Neuronal stem cell (in vitro differentiated cells): ENCODE measurements at places on chromosomes 13 and 19.

GRCh38 chr13:50026788-50027473, 11.7 kb downstream of the KCNRG start:
- DNase-seq = no peak
- H3K27me3 ChIP-seq = no peaks in the 10 kb centered on the region
- no peaks in the 10 kb centered on the region for H3K4me1 ChIP-seq
- peaks cover 56% of the 10 kb centered on the region for H3K36me3 ChIP-seq
- no peak overlapping the region for H3K4me3 ChIP-seq

- H3K27me3 ChIP-seq = no peaks in the 10 kb centered on the region
- H3K4me3 ChIP-seq = no peak overlapping the region
- no peaks in the 10 kb centered on the region for H3K36me3 ChIP-seq
- no peak overlapping the region for H3K27ac ChIP-seq
- H3K4me1 ChIP-seq = no peaks in the 10 kb centered on the region
- DNase-seq = no peak
Measured at GRCh38 chr13:85347251-85347650, 452.0 kb downstream of the SLITRK6 start.

GRCh38 chr19:2180881-2181632, 17.3 kb downstream of the DOT1L start:
- DNase-seq = no peak
- no peaks in the 10 kb centered on the region for H3K4me1 ChIP-seq
- peaks cover 14% of the 10 kb centered on the region for H3K36me3 ChIP-seq
- H3K27me3 ChIP-seq = no peaks in the 10 kb centered on the region
- no peak overlapping the region for H3K4me3 ChIP-seq

DNA sequence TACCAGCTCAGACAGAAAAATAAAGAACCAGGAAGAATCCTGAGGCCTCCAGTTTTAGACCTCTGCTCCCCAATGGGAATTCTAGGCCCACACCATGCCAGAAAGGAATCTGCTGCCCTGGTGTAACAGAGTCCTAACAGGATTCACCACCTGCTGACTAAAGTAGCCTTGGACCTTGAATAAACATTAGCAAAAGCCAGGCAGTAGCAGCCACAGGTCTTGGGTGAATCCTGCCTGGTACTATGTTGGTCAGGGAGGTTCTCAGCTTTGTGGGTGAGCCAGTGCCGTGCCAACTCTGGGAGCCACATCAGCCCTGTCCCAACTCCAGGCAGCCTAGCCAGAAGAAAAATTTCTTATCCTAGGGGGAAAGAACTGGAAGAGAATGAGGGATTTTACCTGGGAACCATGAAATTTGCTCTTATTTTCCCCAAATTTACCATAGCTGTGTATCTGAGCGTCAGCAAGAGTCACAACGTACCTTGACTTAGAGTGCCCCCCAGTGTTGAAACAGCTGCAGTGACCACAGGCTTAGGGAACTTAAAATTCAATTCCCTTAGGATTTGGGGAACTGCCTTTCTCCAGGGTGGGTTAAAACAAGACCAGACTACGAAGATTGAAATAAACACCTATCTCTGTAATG, 1895.6 kb upstream of the PRR20A start:
- no peaks in the 10 kb centered on the region for H3K27me3 ChIP-seq
- no peak overlapping the region for H3K4me3 ChIP-seq
- DNase-seq = peak; percentile 9
- H3K36me3 ChIP-seq = no peaks in the 10 kb centered on the region

GRCh38 chr13:53023246-53023645, 5.4 kb upstream of the OLFM4 start:
- H3K4me1 ChIP-seq = peaks cover 7% of the 10 kb centered on the region
- H3K27ac ChIP-seq = no peak overlapping the region
- H3K27me3 ChIP-seq = no peaks in the 10 kb centered on the region
- H3K4me3 ChIP-seq = no peak overlapping the region

GRCh38 chr19:17975032-17975431, 8.1 kb downstream of the KCNN1 start:
- no peaks in the 10 kb centered on the region for H3K27me3 ChIP-seq
- no peaks in the 10 kb centered on the region for H3K4me1 ChIP-seq
- no peak overlapping the region for H3K4me3 ChIP-seq
- no peak for DNase-seq
- H3K27ac ChIP-seq = no peak overlapping the region

DNA sequence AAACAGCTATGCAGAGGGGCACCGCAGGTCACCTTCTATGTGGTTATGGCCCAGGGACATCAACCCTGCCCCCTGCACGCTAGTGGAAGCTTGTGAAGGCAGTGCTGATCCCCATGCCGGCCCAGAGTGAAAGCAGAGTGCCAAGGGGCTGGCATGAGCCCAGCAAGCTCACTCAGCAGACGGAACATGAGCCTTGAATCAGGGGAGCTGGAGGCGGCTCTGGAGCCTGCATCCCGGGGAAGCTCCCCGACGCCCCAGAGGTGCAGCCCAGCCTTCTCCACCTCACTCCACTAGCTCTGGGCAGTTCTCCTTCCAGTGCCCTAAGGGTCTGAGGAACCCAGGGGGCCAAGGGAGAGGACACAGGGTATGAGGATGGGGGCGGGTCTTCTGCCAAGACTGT, 19.0 kb upstream of the ISYNA1 start:
- H3K27me3 ChIP-seq = no peaks in the 10 kb centered on the region
- peak overlapping the region; percentile 53 for H3K27ac ChIP-seq
- DNase-seq = no peak
- H3K36me3 ChIP-seq = peaks cover 37% of the 10 kb centered on the region
